ENCODE measurements at places on chromosomes 13 and 19. TPM values are rescaled to one million over a fixed set of nuclear protein-coding genes. Genes with fewer than 3 reads are reported as not detected.

DNA sequence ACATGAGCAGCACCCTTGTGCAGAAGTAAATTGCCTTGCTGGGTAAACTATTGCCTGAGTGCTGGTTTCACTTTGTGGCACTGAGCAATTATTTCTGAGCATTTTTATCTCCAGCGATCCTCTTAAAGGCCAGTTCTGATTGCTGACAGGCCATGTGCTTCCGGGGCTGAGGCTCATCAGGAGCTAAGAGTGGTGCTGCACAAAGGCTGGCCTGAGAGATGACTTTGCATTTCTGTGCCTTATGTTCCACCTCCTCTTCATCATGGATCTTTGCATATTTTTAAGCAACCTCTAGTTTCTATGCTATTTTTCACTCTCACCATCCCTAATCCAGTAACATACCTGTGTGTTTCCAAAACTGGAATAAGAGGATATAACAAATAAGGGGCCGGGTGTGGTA is 17.6 kb upstream of the COG6 start:
- no peak for DNase-seq

The HIPK4 gene
- total RNA-seq = not detected

DNA sequence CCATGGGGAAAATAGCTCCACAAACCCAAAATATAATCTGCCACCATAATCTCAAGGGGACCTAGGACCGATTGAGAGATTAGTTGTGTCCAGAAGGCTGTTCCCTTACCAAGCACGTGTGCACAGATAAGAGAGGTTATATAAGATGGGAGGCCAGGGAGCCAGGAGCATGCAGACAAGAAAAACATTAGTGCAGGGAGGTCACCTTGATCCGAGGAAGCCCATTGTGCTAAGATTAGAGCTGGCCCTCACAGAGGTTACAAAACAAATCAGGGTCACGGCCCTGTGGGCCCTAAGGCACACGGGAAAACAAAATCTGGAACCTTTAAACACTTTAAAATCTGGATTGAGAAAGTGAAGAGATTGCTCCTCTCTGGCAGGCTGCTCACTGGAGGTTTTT is 37.7 kb downstream of the RGCC start:
- DNase-seq = no peak

GRCh38 chr13:80571346-80572307 is 230.7 kb upstream of the SPRY2 start:
- DNase-seq = no peak

The VSTM1 gene
- not detected for total RNA-seq

The WDR87 gene
- total RNA-seq = not detected

- peak; percentile 83 for DNase-seq
Observed at GRCh38 chr13:95301183-95301967, at the start of gene ABCC4. Gene ABCC4, minus strand, starts transcription at chr13:95301451. Its CDS starts 137 bp downstream, at chr13:95301314.

The TUBB4A gene
- total RNA-seq = 6.2 TPM

DNA sequence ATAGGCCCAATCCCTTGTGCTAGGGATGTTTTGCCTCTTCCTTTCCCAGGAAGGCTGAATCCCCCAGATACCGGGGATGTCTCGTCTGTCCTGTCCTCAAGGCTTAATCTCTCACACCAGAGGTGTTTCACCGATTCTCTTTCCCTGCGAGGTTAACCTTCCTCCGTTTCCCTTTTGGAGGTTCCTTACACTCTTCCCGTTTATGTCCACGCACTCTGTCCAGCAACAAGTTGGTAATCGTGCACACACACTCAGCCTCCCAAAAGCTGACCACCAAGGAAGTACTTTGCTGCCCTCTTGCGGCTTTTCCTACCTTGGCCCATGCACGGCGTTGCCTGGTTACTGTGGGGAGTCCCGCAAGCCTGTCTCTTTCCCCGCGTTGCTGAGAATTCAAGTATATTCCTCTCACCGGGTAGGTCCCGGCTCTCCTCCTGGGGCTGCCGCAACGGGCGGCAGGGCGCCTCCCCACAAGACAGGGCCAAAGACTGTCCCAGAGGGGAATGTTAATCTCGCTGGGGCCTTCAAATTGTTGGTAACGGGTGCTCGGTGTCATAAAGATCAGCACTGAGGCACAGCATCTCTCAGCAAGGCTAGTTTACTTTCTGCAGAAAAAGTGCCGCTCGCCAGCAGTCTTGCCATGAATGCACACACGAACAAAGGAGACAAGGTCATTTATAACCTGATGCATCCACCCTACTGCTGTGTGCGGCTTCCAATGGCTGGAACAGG is 36.7 kb upstream of the CD177 start:
- no peak for DNase-seq

GRCh38 chr13:24746618-24747247 is 17.2 kb upstream of the RNF17 start:
- DNase-seq = no peak

The KANK2 gene
- total RNA-seq = 434 TPM

DNA sequence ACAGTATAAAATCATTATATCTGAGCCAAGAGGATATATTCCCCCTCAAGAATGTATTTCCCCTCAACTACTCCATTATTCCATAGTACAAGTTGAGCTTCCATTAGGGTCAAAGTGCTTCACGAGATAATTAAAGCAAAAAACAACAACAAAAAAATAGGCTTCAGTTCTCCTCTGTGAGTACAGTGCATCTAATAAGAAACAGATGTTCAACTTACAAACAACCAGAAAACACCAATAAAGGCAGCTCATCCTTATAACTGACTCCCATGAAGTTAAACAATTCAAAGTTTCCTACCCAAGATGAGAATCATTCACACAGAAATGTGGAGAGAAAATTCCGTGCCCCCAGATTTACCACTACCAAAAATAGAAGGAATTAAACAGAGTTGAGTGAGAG is 854.4 kb downstream of the PCDH9 start:
- DNase-seq = no peak

The HPN gene
- 5.5 TPM for total RNA-seq

The NLRP7 gene
- total RNA-seq = not detected

- DNase-seq = no peak
Observed at GRCh38 chr13:83378908-83379307, 503.4 kb downstream of the SLITRK1 start.

GRCh38 chr13:26621731-26622401 is 64.4 kb downstream of the WASF3 start:
- DNase-seq = no peak

DNA sequence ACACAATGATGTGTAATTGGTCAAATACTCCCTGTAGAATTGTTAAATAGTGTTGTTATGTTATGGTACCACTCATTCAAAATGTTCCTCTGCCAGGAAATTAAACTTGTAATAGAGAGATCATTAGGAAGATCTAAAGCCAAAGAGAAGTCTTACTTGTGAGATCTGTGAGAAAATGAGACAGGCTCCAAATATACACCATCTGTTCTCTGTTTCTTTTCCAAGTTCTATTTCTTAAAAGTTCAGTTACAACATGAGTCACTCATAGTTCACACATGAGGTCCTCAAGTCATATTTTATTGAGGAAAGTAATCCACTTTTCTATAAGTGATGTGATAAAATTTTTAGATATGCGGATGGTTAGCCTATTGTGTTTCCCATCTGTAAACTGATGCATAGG is 1038.1 kb upstream of the PRR20A start:
- no peak for DNase-seq

Data from Right ventricle myocardium inferior (tissue), 1 donor.